AG08396 (cell line): ENCODE measurements at places on chromosomes 5 and 9.

- no peak for DNase-seq
Observed at GRCh38 chr9:31347082-31347617, 1037.3 kb upstream of the ACO1 start.

GRCh38 chr9:120914396-120914795 is 12.2 kb downstream of the TRAF1 start:
- no peak for DNase-seq

DNA sequence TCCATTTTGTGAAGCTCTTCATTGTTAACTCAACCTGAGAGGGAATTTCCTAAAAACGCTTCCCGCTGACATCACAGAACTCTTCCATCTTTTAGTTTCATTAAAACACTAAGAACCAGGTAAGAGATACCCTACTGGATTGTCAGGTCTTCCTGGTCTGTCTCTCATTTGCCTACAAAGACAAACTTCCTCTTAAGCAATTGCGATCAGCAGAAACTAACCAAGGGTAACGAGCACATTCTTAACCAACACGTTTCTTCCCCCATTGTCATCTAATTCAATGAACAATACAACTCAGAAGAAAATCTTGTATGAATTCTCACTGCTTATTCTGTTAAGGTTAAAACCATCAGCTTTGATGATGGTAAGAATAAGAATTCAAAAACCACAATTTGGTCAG is 6.6 kb downstream of the FBXW11 start:
- no peak for DNase-seq

DNA sequence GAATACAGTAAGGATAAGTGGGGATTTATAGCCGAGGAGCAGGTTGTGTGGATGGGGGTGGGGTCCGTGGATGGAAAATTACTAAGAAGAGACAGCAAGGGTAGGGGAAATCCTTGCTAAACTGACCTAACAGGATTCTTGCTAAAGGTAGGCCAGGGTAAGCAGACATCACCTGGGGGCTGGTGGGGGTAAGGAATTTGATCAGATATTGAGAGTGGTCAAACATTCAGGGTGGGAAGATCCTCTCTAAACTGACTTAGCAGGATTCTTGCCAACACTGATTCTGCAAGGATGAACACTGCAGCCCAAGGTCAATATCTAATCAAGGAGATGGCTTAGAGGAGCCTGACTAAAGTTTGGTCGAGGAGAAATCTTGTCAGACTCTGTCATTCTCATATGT is 2.7 kb upstream of the PLGRKT start:
- no peak for DNase-seq

GRCh38 chr5:142293486-142293885 is 31.3 kb downstream of the SPRY4 start:
- DNase-seq, result no peak
